Activated CD4-positive, alpha-beta T cell treated with anti-CD3 and anti-CD28 coated beads, Interleukin-2, amount 50 U/mL, for 24 hours (primary cell): ENCODE measurements at places on chromosomes 16 and 17.

DNA sequence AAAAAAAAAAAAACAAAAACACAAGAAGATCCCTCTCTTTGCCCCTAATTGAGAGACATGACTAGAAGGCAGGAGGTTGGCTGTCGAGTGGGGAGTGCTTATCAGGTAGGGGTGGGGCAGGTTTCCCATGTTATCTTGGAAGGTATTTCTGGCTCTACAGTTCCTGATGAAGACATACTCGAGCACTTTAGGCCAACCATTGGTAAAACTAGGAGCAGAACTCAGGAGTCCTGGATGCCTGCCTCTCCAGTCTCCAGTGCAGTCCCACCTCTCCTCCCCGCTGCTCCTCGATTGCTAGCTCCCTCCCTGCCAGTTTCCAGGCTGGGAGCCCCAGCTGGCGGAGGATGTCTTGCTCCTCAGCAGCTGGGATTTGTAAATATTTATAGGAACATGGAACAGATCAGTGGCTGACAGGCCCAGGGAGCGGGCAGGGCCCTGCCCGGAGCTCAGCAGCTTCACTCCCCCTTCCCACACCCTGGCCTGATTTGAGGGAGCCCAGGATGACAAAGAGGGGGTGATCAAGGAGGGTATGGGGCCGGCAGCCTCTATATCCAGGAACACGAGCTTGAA, 11.4 kb upstream of the C1QL1 start:
- no peak for DNase-seq

- DNase-seq, result no peak
These were observed 26.7 kb downstream of the BBS2 start for GRCh38 chr16:56493126-56493525.

DNA sequence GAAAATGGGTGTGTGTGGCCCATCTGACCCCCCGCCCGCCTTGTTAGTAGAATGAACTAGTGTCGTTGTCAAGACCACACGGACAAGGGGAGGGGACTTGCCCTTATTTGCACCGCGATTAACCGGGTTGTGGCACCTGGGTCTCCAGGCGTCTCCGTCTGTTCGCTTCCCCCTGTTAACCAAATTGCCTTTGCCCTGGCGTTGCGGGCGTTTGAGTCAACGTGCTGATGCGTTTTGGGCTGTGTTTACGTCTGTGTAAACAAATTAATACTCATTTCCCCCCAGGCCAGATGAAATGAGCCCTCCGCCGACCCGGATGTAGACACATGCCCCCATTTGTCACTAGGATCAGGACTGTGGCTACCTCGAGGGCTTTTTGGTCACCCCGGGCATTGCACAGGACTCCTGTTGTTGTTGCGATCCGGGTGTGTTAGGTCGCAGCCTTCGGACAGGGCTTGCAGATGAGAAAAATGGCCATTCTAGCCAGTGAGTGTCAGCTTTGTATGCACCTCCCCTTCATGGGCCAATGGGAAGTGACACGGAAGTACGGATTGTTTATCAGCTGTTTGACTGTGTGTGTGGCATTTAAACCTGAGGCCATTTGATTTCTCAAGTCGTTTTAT, 906 bp downstream of the RBL2 start:
- DNase-seq, result peak; percentile 59

DNA sequence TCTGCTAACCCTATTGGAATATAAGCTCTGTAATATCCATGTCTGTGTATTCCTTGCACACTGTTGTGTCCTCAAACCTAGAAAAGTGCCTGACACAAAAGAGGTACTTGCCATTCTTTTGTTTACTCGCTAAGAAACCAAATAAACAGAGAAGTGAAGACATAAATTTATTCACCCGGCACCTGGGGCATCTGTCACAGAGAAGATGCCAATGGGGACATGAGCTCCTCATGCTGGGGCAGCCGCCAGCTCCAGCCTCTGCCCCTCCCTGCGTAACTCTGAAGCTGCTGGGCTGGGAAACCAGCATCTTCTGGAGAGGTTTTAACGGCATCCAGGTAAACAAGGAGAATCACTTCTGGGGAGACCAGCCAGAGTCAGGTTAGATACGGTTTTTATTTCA, 15.1 kb upstream of the CDRT4 start:
- no peak for DNase-seq

- DNase-seq, result no peak
These were observed 10.2 kb downstream of the CYB561 start for GRCh38 chr17:63435681-63436522.

DNA sequence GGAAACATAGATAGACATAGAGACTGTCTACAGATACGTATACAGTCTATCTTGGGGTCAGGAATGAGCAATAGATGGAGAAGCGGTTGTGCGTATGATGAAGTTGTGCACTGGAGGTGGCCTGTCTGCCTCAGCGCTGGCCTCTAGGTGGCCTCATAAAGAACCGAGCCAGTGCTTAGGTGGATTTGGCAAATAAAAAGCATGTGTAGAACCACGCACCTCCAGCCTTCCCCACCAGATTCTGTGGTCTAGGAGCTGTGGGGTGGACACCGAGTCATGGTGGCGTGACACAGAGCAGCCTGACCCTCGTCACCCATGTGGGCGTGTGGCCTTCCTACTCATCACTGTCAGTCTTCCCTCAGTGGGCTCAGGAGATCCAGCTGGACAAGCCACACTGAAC, 34.0 kb downstream of the PGS1 start:
- no peak for DNase-seq

DNA sequence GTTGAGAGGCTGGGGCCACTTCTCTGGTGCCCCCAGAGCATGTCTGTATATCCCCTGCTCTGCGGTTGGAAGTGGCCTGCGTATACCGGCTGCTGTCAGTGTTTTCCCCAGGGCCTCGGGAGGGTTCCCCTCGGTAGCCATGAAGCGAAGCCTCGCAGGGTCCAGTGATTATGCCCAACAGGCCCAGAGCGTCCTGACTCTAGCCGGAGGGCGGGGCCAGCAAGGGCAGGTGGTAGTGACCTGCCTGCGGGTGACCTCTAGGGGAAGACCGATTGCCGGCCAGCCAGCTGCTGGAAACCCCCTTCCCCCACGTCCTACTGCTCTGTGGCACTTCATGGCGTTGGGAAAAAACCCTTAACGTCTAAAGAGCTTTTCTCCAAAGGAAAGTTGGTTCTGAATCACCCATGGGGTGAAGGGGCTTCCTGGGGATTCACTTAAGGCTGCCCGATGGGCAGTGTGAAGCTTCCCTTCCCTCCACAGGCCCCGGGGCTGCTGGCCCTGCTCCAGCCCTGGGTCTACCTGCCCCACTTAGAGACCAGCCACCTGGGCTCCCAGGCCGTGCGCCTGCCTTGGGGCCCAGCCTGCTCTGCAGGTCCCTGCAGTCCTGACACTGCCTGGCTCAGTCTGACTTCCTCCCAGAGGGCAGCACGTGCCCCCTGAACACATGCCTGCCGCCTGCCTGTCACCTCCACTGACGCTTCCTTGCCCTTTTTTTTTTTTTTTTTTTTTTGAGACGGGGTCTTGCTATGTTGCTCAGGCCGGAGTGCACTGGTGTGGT, 72.8 kb downstream of the SOCS1 start:
- DNase-seq, result no peak

DNA sequence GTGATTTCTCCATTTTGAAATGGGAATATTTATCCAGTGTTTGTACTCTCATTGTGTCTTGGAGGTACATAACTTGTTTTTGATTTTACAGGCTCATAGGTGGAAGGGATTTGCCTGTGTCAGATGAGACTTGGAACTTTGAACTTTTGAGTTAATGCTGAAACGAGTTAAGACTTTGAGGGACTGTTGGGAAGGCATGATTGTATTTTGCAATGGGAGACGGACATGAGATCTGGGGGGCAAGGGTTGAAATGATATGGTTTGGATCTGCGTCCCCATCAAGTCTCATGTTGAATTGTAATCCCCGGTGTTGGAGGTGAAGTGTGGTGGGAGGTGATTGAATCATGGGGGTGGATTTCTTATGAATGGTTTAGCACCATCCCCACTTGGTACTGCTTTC, 21.8 kb downstream of the PRDM7 start:
- DNase-seq, result no peak
